Erythroblast (primary cell): ENCODE measurements at places on chromosomes 12 and 14.

GRCh38 chr14:89378119-89378518 lies 38.9 kb downstream of the FOXN3 start:
- DNase-seq = no peak

- no peak for DNase-seq
Measured at GRCh38 chr12:130351326-130351725, 13.6 kb downstream of the PIWIL1 start.

DNA sequence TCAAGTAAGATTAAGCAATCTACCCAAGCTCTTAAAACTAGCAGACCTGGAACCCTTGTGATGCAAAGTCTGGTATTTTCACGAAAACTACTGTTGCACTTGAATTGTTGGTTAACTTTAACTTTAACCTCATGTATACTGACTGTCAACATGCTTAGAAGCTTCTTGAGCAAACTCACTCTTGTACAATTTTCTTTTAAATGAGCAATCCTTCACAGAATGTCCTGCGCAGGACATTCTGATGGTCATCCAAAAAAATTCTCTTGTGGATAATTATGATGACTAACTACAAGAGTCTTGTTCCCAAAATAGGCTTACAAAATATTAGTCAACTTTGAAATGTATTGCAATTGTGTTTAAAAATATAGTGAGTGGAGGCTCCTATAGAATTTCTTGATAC lies 54.0 kb upstream of the PDE3A start:
- DNase-seq = no peak

GRCh38 chr12:7835766-7836165 lies 36.9 kb downstream of the SLC2A14 start:
- DNase-seq = no peak

DNA sequence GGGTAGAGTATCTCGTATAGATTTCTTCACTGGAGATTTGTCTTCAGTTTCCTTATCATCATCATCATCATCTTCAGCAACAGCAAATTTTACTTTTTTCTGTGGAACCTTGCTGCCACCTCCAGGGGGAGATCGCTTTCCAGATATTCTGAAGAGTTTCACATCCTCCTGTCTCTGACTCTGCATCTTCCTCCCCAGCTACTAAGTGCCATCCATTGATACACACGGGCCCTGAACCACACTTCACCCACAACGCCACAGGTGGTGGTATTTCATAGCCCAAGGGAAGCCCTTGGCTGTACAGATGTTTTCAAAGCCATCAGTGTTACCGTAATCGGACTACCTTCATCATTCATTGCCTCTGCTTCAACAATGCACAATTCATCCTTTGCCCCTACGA lies 82.2 kb downstream of the PPP2R5C start:
- DNase-seq = peak; percentile 49

DNA sequence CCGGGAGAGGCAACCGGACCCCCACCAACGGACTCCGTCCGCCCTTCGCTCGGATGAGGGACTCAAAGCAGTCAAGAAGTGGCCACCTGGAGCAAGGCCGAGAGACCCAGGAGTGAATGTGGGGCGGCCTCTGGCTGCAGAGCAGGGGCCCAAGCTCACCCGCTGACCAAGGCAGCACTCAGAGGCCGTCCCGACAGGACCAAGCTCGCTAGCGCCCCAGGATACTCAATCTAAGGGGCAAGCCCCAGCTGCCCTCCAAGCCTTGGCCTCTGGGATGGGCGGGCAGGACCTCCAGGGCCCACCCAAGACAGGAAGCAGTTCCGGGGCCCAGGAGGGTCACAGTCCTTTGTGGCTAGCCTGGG lies 936 bp downstream of the AKT1 start:
- DNase-seq = peak; percentile 67

GRCh38 chr12:76457010-76457409 lies 102.6 kb downstream of the OSBPL8 start:
- no peak for DNase-seq

- DNase-seq = no peak
Measured at GRCh38 chr14:68076451-68076850, 256.9 kb downstream of the RAD51B start.

DNA sequence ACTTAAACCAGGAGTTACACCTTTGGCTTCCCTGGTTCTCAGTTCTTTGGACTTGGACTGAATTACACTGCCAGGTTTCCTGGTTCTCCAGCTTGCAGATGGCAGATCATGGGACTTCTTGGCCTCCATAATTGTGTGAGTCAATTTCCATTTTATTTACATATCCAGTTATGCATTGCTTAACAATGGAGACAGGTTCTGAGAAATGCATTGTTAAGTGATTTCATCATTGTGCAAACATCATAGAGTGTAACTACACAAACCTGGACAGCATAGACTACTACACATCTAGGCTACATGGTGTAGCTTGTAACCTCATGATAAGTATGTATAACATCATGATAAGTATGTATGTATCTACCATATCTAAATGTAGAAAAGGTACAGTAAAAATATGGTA lies 276.1 kb upstream of the BTG1 start:
- no peak for DNase-seq

DNA sequence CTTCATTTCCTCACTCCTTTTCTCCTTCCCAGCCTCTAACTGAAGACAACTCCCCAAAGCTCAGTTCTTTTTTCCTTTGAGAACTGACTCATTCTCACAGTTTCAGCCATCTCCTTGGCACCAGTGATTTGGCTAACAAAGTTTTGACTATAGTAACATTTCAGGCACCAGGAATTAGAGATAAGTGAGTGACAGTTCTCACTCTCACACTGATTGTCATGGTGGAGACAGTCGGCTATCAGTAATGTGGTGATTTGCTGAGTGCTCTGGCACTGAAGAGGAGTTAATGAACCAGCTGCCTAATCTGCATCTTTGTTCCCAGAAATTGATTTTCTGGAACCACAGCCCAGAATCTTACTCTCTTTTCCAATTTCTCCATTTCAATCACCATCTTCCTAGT lies 29.5 kb downstream of the HELB start:
- DNase-seq = no peak

DNA sequence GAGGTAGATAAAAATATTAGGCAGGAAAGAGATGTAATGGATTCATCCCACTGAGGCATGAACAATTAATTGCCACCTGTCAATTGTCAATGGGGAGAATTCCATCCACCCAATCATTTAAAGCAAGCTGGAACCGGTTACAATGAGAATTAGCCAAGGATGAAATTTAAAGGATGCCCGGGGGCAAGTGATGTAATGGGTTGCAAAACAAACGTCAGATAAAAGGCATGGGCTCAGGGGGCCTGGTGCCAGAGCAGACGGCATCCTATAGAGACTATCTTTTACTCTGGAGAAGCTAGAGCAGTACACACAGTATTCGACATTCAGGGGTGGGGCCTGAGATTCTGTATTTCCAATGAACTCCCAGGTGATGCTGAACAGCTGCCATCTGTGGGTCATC lies 80.5 kb upstream of the ZFP36L1 start:
- no peak for DNase-seq

GRCh38 chr12:132481771-132482745 lies 7.9 kb upstream of the FBRSL1 start:
- DNase-seq = no peak

DNA sequence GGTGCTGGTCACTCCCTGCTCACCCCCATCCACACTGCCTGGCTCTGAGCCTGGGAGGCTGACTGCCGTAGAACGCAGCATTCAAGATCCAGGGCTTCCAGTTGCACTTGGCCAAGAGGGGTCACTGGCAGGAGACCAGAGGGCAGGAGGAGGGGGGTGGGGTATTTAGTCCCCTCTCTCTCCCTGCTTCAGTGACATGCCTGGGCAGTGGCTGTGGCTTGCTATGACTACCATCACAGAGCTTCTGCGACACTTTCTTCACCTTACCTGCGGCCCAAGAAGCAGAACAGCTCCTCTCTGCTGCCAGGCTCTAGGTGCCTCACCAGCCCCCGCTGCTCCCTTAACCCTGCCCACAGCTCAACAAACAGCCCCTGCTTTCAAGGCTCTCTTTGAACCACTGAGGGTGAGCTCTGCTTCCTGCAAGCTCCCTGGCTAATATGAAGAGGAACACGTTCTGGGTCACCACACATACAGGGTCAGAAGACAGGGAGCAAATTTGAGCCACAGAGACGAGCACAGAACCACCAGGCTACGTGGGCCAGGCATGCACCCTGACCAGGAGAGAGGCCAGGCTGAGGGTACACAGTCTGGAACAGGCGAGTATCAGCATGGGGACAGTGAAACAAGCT lies 55.7 kb downstream of the ITPK1 start:
- no peak for DNase-seq

- peak; percentile 66 for DNase-seq
Measured at GRCh38 chr12:96907671-96908422, 790 bp downstream of the NEDD1 start.

DNA sequence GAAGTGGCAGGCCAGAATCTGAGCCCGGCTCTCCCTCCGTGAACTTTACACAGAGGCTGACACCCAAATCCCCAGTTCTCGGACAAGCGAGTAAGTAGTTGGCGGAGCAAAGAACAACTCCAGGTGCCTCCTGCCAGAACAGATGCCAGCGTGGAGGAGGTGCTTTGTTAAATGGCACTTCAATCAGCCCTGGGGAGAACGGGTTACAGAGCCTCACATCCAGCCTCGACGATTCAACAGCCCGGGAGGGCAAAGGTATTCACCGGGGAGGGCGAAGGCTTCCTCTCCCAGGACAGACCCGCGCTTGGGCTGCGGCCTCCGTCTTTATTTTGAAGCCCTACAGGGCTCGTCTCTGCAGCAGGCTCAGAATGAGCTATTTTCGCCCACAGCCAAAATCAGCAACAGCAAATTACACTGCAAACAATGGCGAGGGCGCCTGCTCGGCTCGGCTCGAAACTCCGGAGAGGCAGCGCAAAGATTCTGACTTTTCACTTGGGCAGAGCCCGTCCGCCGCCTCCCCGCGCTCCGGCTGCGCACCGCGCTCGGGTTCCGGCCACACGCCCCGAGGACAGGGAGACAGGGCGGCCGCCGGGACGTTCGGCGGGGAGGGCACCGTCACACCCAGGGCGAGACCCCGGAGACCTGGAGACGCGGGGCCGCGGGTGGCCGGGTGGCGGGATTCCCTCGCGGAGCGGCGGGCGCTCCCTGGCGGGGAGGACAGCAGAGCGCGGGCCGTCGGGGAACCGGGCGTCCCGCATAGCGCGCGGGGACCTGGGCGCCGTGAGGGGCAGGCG lies 811 bp downstream of the TMCC3 start:
- peak; percentile 29 for DNase-seq

- DNase-seq = peak; percentile 45
Measured at GRCh38 chr12:62263232-62263631, 3.0 kb downstream of the USP15 start.

DNA sequence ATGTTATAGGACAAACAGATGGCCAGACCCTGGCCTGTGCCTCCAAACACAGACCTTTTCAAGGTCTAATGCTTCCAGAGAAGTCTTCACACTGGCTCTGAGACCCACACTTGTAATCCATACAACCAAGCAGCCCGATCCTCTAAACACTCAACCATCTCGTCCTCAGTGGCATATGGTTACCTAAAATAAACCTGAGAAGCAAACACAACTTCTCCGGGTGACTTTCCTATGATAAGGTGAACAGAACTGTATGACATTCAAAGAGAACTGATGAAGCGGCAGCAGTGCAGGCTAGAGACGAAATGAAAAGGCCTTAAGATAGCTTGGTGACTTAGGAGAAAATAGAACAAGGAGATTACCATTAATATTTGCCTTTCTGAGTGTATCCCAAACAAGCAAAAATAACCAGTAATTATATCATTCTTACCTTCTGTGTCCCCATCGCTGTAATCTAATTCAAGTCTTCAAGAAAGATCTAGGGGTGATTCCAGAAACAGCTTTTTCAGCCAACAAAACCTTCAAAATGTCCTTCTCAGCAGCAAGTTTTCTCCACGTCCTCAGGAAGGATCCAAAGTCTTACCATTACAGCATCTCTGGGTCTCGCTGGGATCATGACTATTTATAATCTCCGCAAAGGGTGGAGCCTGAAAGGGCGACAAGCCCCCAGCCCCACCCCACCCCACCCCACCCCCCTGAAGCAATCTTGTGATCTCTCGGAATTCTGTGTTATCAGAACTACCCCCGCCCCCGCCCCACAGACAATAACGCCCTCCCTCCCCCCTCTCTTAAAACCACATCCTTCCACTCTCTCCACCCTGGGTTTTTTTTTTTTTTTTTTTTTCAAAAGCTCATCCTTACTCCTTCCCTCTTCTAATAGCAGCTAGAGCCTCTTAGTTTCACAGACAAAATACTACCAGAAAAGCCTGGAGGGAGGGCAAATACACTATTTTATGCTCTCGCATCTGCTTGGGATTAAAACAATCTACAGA lies at the start of gene SLC2A3:
TSS of gene SLC2A3 (minus strand) at position 598 of the 992 bp plus-strand sequence. CDS start at position 445, 153 bp downstream.
- DNase-seq = peak; percentile 39

DNA sequence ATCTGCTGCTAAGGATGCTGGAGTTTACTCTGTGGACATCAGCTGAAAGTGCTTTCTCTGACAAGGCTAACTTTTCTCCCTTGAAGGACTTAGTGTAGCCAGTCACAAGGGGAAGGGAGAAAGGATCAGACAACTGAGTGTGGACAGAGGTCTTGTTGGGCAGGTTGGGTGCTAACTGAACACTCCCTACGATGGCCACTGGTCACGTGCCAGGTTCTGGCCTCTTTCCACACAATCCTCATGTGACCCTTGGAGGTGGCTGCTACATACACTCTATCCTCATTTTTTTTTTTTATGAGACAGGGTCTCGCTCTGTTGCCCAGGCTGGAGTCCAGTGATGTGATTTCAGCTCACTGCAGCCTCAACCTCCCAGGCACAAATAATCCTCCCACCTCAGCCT lies 39.7 kb downstream of the FOXN4 start:
- DNase-seq = no peak

DNA sequence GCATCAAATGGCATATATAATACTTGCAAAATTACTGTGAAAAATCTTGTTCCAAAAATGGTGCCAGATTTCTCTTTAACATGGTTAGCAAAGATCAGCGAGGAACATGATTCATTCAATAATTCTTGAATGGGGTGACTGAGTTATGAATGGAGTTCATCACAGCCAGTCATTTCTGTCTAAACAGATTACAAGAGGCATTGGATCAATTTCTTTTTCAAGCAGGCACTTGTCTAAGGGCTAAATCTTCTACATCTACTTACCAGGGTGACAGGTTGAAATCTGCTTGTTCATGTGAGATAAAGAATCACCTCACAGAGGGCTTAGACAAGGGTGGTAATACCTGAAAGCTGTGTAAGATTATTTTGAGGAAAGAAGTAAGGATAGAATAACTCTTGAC lies 247.7 kb downstream of the ATP23 start:
- DNase-seq = no peak

- no peak for DNase-seq
Measured at GRCh38 chr12:88518863-88519403, 61.3 kb downstream of the KITLG start.

DNA sequence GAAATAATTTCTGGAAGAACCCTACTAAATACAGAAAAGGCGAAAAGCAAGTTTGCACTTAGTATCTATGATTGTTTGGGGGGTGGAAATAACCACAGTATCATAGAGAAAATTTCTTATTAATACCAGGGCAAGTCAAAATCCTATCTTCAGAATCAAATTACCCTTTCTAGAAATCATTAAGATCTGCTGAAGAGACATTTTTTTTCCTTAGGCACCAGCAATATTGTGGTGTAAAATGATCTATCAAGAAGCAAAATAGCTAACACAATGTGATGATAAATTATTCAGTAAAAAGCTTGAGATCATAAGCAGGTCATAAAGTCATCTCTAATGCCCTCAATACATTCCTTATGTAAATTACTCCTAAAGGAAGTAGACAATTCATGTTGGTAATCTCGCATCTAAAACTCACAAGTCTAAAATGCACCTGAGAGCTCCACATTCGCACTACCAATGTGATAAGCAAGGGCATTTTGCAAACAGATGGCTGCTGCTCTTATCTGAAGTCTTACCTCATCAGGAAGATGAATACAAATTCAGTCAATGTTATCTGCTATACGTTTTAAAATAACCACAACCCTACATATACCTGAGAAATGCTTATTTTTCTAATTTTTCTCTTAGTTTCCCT lies 14.6 kb downstream of the HEATR5A start:
- peak; percentile 12 for DNase-seq
